ELF-1 (cell line): ENCODE measurements at places on chromosomes 5 and 9.

DNA sequence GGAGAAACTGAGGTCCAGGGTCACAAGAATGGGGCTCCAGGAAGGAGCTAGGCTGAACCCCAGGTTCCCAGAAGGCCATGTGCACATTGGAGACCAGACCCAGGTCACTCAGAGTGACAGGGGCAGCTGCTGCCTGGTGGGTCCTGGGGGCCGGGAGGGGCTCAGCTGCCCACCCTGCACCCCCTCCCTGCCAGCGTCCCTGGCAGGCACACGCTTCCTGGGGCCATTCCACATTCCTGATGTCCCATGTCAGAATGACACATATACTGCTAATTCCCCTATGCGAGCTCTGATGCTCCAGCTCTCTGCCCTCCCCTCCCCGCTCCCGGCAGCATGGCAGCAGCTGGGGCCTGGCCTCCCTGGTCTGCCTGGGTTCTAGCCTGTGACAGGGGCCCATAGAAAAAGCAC is 14.0 kb downstream of the FGFR4 start:
- DNase-seq = no peak

GRCh38 chr5:152400846-152401245 is 4.2 kb downstream of the NMUR2 start:
- no peak for DNase-seq

DNA sequence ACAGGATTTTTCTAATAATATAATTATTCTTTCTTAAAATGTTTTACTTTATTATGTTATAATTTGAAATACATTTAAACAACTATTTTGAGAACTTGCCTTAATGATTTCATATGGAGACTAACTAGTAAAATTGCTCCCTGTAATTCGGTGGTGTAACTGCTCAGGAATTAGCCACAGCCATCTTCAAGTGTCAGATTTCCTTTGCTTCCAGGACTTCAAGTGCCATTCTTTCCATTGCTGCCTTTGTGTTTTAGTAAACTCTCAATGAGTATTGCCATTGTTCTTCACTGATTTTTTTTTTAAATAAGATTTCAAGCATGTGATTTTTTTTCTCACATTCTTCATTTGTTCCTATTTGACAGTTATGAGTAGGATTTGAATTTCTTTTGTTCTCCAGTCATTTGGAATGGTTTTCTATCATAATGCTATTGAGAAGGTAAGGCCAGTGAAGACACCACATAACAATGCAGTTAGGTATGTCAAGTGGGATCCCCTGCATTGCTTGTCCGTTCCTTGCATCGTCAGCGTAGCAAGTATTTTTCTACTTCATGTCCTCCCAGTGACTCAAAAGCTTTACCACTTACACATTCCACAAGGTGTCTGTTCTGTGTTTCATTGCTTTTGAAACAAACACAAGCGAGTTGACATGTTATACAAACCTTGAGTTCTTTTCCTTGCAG is 83.7 kb downstream of the LNPEP start:
- DNase-seq = peak; percentile 16

GRCh38 chr5:94891972-94892371 is 273.5 kb downstream of the SLF1 start:
- no peak for DNase-seq

- no peak for DNase-seq
Observed at GRCh38 chr5:140324041-140324600, 21.2 kb upstream of the PFDN1 start.

GRCh38 chr5:143877196-143877595 is 65.2 kb downstream of the HMHB1 start:
- no peak for DNase-seq
